ENCODE measurements at places on chromosomes 6 and 20.

- DNase-seq: no peak
These were observed 170.1 kb upstream of the LAMP5 start for GRCh38 chr20:9344083-9344920.

DNA sequence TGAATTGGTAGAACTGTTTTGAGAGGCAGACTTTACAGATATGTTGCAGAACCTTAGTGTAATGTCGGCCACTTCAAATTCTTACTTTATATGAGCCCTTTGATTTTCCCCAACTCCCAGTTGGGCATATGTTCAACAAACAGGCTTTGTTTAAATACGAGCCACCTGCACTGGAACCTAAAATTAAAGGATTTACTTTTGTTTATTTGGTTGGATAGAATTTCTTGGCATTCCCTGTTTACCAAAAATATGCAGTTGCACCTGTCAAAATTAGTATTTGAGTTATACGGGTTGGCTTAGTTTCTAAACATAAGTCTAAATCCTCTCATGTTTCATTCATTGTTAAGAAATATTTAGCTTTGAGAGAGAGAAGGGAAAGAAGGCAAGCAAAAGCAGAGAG is 2.4 kb upstream of the GLYATL3 start:
- DNase-seq: no peak

- no peak for DNase-seq
These were observed 96.2 kb downstream of the GRM4 start for GRCh38 chr6:34049395-34050342.

DNA sequence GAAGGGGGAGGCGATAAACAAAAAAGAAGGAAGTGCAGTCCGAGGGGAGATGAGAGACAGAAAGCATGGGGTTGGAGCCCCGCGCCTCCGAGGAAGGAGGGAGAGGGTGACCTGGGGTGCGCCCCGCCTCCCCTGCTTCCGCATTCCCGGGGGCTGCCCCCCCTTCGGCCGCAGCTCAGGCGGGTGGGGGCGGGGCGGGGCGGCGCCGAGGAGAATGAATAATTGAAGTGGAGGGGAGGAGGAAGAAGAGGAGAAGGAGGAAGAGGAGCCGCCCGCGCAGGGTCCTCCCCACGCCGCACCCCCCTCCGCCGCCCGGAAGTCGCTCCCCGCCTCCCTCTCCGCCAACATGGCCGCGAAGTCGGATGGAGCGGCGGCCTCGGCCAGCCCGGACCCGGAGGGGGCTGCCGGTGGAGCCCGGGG is at the start of gene XKR7:
TSS of gene XKR7 (plus strand) at position 322 of the 420 bp plus-strand sequence. CDS start at position 347, 25 bp downstream.
- peak; percentile 19 for DNase-seq

- no peak for DNase-seq
These were observed 44.8 kb downstream of the MYB start for GRCh38 chr6:135225911-135226310.

DNA sequence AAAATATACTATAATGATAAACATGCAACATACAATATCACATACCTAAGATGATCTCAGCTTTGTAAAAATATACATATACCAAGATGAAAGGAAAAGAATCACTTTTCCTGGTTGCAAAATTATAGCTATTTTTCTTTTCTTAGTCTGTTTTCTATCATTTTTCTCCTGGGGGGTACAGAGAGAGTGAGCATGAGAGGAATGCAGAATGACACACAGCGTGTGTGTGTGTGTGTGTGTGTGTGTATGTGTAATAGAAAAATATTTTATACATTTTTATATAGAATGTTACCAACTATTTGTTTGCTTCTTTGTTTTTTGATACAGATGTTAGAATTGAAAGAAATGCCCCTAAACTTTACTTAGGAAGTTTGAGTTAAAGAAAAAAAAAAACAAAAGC is 64.3 kb downstream of the FAM83B start:
- DNase-seq: no peak

DNA sequence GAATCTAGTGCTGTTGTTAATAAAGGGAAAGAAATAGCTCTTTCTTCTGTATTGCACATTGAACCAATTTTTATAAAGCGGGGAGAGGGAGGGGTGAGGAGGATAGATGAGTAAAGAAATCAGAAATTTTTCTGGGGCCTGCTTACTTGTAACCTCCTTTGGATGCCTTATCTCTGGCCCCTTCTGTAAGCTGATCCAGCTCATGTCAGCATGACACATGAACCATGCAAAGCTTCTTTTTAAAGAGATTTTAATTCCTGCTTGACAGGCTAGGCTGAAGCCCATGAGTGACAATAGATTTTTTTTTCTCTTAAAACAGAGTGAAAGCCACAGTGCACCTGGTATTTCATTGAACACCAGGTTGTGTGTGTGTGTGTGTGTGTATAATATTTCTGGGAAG is 325.3 kb downstream of the PRL start:
- no peak for DNase-seq

DNA sequence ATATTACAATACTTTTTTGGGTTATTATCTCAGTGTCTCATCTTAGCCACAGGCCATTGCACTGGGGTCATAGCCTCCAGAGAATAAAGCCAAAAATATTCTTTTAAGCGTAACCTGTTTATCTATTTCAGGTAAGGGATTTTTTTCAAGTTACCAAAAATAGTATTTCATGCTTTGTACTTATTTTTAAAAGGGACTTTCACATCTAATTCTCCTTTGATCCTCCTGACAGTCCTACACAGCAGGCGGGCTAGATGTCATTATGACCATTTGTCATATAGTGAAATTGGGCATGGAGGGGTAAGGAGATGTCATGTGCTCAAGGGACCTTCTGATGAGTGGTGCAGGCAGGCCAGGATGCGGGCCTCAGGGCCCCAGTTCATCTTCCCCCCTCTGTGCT is 68.9 kb downstream of the TBC1D7 start:
- DNase-seq: no peak

GRCh38 chr20:37202267-37202943 is 23.1 kb upstream of the MROH8 start:
- peak; percentile 21 for DNase-seq

- no peak for DNase-seq
These were observed 11.1 kb downstream of the CSNK2A1 start for GRCh38 chr20:532530-532929.

GRCh38 chr6:123338394-123338793 is 298.4 kb downstream of the TRDN start:
- no peak for DNase-seq

DNA sequence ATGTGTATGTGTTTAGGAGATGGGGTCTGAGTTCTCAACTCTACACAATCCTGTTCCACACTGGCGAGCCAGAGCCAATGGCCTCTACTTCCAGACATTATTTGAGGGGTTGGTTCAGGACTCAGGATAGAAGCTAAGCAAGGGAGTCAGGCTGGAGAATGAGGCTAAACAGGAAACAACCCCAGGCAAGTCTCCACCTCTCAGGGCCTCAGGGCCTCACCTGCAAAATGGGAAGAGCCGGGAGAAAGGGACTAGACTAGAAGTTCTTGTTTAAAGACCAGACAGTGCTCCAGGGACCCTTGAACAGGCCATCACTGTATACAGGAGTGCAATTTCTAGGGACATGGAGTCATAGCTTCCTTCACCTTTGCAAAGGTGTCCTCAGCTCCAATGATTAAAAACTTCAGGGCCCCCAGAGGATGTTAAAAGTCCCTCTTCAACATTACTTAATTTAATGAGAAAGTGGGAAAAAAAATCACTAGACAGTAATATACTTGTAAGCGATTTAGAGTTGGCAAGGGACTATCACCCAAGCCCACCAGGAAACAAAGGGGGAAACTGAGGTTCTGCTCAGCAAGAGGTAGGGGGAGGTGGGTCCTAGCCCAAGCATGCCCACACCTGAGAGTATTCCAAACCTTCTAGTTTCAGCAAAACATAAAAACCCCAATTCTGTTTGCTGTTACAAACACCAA is 41.7 kb downstream of the ZMYND8 start:
- DNase-seq: no peak

DNA sequence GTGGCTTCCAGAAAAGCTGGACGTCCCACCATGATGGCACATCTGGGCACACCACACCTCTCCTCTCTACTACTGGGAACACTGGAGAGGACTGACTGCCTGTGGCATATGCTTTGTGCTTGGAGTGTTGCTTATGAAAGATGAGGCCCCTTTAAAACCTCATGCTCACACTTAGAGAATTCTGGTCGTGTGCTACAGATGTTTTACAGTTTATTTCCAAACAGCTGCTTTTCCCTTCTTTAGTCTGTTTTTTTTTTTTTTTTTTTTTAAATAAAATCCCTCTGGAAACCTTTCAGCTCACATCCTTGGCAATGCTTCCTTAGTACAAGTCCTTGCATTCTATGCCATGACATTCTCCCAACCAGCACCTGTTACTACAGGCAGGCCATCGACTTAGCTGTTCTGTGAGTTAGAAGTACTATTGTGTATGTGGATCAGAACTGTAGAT is 60.3 kb downstream of the BMP6 start:
- no peak for DNase-seq

GRCh38 chr20:34131491-34131890 is 19.4 kb upstream of the EIF2S2 start:
- no peak for DNase-seq

- no peak for DNase-seq
These were observed 210.7 kb downstream of the BCAS1 start for GRCh38 chr20:53859684-53860083.

DNA sequence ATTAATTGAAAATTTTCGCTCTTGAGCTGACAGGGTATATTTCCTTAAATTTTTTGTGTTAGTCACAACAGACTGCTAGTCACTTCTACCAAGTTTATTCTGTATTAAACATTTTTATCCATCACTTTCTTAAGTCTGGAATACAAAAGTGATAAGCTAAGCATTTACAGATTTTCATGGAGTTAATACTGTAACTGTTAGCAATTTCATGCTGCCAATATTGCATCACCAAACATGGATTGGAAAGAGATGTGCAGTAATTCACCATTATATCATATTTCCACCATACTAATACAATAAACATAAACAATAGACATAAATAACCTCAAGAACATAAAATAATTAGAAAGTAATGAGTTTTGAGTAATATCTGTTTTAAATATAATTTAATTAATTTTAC is 854.0 kb upstream of the CITED2 start:
- no peak for DNase-seq

- no peak for DNase-seq
These were observed 172.5 kb downstream of the HS3ST5 start for GRCh38 chr6:114170372-114170771.

GRCh38 chr6:112579601-112580000 is 232.5 kb downstream of the RFPL4B start:
- no peak for DNase-seq

DNA sequence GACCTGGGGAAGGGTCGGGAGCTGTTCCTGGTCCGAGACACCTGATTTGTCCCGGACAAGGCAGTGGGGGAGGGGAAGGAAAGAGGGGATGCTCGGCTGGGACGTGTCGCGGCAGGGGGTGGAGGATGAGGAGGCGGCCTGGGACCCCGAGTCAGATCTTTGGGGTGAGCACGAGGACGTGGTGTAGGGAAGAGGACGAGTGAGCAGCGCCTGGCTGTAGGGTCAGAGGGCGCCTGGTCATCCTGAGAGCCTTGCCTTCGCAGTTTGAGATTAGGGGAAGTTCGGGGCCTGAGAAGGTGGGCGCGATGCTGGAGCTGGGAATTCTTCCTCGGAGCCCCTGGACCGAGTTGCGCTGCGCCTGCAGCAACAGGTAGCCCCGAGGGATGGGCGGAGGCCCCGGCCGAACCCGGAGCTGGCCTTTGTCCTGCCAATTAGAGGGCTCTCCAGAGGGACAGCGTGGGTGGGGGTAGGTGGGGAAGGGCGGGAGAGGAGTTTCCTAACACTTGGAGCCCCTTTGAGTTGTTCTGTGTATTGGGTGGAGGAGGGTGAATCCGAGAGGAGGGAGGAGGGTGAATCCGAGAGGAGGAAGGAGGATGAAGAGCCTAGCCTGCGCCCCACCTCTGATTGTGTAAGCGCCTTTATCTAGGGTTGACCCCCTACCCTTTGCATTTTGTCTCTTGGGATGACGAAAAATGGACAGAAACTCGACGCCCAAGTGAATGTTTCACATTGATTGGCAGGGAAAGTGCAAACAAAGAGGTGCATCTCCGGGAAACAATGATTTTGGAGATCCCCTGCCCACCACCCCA is 72.0 kb downstream of the SOX4 start:
- no peak for DNase-seq

GRCh38 chr6:149065658-149066556 is 251.6 kb upstream of the TAB2 start:
- peak; percentile 27 for DNase-seq

GRCh38 chr20:3473944-3474343 is 3.1 kb downstream of the ATRN start:
- DNase-seq: no peak

GRCh38 chr6:170230520-170231292 is 60.2 kb downstream of the DLL1 start:
- no peak for DNase-seq

DNA sequence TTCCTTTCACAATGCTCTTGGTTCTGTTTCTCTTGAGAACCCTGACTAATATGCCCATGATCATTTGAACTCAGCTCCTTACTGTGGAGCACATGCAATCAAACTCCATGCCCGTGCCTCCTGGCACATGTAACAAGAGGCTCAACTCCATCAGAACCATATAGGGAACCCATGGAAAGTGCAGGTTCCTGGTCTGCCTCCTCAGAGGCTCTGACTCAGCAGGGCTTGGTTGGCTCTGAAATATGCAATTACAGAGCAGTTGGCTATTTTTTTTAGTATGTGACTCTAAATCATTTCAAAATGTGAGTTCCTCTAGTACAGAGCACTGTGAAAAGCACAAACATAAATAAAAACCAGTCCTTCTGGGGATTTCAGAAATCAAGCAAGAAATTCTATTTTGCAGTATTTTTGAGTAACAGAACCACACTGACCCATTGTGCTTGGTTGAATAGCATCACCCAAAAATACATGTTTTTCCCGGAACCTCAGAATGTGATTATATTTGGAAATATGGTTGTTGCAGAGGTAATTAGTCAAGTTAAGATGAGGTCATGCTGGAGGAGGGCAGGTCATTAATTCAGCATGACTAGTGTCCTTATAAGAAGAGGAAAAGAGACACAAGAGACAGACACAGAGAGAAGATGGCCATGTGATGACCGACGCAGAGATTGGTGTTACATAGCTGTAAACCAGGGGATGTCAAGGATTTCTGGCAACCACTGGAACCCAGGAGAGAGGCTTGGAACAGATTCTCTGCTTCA is 13.2 kb upstream of the MAP3K4 start:
- no peak for DNase-seq

DNA sequence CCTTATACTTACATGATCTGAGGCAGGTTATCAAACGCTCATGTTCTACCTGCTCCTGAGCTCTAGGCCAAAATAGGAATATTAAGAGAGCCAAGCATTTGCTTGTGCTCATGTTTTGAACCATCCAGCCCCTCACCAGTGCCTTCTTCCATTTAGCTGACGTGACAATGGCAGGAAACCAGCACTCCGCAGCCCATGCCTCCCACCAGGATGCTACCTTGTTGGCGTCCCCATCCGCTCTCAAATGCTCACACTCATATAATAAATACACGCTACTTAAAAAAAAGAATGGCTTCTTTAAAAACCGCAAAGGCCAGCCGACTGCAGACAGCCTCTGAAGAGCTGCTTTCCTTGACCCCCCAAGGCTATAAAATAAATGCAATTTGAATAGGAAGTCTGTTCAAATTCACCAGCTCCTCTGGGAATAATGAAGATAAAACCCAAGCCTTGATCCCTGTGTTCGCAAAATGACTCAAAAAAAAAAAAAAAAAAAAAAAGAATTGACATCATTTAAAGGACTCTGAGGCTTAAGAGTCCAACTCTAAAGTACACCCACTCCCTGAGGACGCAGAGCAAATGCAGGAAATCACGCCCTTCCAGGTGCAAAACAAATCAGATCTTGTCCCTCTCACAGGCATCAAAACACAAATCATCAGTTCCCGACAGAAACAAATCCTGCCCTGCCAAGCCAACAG is 29.0 kb downstream of the RNASET2 start:
- DNase-seq: no peak

Data from stimulated activated naive CD8-positive, alpha-beta T cell treated with anti-CD3 and anti-CD28 coated beads, Interleukin-15, Interleukin-2, amounts not matched to agents 100 U/mL and 50 U/mL, for 24 hours (primary cell).